ENCODE measurements at places on chromosomes 1 and 21. TPM values are rescaled to one million over a fixed set of nuclear protein-coding genes. Genes with fewer than 3 reads are reported as not detected.

Gene RPTN
- not detected for total RNA-seq

Gene DNAH14
- total RNA-seq: 70.3 TPM

Gene TEDDM1
- total RNA-seq: not detected

Gene BCL10
- total RNA-seq: 11.2 TPM

Gene SNRPE
- 233 TPM for total RNA-seq

Gene PRDM16
- not detected for total RNA-seq

Gene CR2
- not detected for total RNA-seq

Gene SH2D1B
- total RNA-seq: 3.0 TPM

Gene RHBG
- total RNA-seq: not detected

Gene LRRC71
- not detected for total RNA-seq

Gene DCST2
- total RNA-seq: 0.19 TPM

Gene PRR9
- not detected for total RNA-seq

Gene KCNE1
- total RNA-seq: 2.8 TPM

Gene LAMC1
- 440 TPM for total RNA-seq

Gene CHI3L2
- total RNA-seq: 0.34 TPM
